ENCODE measurements at places on chromosomes 3 and 15. TPM values are rescaled to one million over a fixed set of nuclear protein-coding genes. Genes with fewer than 3 reads are reported as not detected.

GOLGA8M gene
- total RNA-seq, result 1.0 TPM

KLHL40 gene
- 179 TPM for total RNA-seq

TEX55 gene
- total RNA-seq, result not detected

SLC24A5 gene
- total RNA-seq, result not detected

DUOXA1 gene
- not detected for total RNA-seq

OCA2 gene
- 5.7 TPM for total RNA-seq

SLC2A2 gene
- total RNA-seq, result not detected

CCR2 gene
- 3.7 TPM for total RNA-seq

P4HTM gene
- total RNA-seq, result 17.2 TPM

ITGA11 gene
- 5.7 TPM for total RNA-seq

THSD4 gene
- total RNA-seq, result 15.7 TPM

GOLGA8H gene
- total RNA-seq, result 0.52 TPM

CHRFAM7A gene
- total RNA-seq, result 2.1 TPM
